ENCODE measurements at places on chromosomes 11 and 22.

DNA sequence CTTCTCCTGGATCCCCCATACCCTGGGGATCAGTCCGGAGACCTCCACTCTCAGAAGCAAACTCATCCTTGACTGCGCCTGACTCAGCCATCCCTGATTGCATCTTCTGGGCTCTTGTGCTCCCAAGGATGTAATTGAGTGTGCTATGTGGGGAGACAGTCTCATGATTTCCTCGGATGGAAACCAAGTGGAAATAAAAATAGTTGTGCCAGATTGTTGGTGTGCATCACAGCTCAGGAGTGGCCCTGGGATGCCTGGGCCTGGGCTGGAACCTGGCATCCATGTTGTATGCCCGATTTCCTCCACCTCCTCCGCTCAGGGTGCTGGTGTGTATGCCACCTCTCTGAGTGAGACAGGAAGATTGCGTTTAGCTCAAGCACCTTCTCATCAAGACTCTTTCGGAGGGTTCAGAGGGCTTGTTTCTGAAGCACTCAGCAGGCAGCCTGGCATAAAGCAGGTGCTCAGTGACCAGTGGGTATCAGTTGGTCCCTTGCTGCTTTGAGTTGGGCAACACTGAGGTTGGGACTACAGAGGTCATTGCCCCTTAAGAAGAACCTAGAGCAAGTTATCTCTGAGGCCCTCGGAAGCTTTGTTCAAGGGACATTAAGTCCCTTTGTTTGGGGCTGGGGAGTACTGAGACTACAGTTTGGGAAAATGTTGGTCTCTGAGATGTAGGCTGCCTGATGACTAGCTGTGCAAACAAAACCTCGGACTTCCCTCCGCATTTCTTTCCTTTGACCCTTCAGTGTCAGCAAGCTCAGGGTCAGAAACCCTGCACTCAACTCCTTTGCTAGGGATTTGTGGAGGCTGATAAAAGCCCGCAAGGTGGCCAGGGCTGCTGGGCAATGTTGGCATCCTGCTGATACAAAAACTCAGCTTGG lies 24.8 kb upstream of the MICAL2 start:
- DNase-seq: no peak

- peak; percentile 42 for DNase-seq
Observed at GRCh38 chr11:32213223-32213622, 122.3 kb downstream of the RCN1 start.

GRCh38 chr22:24006914-24007214 lies 1.6 kb upstream of the GSTT4 start:
- DNase-seq: no peak

DNA sequence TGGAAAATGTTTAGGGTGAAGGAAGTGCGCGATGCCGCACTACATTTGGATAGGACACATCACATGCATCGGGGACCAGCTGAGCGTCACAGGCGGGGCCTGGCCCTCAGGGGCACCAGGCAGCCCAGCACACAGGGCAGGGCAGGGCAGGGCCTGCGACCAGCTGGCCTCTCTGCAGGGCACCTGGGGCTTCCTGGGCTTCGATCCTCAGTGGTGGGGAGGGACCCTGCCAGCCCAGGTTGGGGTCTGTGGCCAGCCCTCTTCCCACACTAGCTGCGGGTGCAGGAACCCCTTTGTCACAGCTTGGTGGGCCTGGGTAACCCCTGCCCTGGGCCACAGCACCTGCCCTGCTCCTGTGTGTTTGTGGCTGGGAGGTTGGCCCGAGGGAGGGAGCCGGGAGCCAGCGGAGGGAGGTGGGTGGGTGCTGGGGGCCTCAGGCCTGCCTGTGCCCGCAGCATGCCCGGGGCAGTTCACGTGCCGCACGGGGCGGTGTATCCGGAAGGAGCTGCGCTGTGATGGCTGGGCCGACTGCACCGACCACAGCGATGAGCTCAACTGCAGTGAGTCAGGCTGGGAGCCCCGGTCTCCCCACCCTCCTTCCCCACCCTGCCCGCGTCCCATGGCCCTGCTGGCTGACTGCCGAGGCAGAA lies 37.9 kb downstream of the ST14 start:
- no peak for DNase-seq

DNA sequence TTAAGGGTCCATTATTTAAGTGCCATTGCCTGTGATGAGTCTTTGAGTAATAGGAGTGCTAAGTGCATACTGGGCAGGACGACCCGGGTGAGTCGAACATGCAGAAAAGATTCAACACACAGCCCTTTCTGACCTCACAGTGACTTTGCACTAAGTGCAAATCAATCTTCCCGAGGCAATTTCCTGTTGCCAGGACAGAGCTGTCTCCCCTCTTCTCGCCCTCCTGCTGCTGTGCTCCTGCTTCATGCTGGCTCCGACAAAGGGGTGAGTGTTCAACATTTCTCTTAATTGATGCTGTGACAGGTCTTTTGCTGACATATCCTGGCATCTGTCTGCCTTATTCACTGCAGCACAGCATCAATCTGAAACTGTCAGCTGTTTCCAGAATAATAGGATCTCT lies 42.0 kb downstream of the MCHR1 start:
- no peak for DNase-seq

- no peak for DNase-seq
Observed at GRCh38 chr11:8217136-8217535, 46.5 kb downstream of the LMO1 start.

GRCh38 chr22:45007391-45008185 lies 2.2 kb downstream of the PHF21B start:
- DNase-seq: no peak
